IPS-NIHi11 (cell line): ENCODE measurements at places on chromosomes 6 and 20.

DNA sequence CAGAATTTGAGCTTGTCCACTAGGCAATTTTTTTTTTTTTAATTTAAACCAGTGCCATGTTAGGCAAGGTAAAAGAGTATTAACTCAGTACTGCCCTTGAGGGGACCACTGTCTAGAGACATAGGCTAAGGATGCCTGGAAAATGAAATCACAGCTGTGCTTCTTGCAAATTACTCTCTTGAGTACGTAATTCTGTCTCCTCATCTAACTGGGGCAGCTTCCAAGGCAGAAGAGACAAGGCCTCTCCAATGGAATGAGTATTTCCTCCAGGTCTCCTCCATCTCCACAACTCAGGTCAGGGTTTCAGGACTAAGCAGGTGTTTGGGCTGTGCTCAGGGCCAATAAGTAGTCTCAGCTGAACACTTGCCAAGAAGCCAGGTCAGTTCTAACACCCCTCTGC, 33.8 kb upstream of the MRPS10 start:
- DNase-seq: no peak

DNA sequence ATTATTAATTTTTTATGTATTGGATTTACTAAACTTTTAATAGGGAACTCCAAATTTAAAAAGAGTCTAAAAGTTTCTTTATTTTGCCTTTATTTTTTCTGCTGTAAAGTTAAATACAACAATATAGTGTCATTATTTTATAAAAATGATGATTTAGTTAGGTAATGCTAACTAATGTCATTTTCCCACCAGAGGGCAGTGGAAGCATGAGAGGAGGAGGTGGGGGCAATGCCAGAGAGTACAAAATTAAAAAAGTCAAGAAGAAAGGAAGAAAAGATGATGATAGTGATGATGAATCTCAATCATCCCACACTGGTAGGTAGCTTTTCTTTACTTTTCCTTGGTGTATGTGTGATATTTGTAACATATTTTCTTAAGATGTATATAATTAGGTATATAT, 20.2 kb upstream of the FHL5 start:
- DNase-seq: no peak

- DNase-seq: no peak
Measured at GRCh38 chr20:63359937-63360849, 956 bp downstream of the CHRNA4 start.

- DNase-seq: no peak
Measured at GRCh38 chr6:15131234-15131633, 114.6 kb upstream of the JARID2 start.

- no peak for DNase-seq
Measured at GRCh38 chr20:43955062-43955749, 40.6 kb downstream of the TOX2 start.

DNA sequence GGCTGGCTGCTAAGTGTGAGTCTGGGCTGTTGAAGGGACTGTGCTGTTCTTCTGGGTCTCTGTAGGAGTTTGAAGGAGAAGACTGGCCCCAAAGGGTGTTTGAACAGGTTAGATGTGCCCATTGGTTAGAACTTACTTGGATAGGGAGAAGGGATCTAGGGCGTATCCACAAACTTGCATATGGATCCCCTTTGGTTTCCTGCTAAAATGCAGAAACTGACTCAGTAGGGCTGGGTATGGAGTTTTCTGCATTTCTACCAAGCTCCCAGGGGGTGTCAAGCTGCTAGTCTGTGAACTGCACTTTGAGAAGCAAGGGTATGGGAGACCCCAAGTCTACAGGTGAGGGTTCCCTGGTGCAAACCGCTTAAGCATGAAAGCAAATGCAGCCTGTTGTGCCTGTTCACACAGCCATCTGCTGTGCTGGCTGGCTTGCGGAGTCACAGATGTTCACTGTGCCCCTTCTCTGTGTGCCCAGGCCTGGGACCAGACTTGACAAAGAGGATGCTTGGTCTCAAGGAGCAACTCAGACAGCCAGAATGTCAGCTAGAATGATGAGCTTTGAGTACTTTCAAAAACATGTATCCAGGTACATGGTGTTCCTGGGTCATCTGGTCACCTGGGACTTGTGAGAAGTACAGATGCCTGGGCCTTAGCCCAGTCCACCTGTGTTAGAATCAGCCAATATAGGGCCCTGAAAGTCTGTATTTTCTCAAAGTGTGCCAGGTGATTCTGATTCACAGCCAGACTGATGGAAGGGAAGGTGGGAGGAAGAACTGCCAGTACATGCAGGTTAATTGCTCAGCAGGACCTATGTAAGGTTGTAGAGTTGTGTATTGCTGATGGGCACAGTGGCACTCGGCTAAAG, 7.4 kb downstream of the PPP1R16B start:
- DNase-seq: no peak

DNA sequence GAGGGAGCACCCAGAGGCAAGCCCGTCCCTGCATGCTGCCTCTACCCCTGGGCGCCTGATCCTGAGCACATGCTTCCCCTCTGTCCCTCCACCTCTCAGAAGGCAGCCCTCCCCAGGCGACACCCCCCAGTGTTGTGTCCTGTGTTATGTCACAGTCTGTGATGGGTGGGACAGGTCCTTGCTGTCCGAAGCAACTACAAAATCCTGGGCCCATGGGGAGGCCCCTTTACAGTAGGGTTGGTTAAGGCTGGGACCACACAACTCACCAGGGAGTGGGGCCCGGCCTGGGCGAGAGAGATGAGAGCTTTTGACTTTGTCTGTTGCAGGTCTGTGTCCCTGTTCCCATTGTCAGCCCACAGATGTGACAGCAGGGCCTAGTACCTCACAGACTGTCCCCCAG, 78.0 kb downstream of the DHX35 start:
- no peak for DNase-seq

- DNase-seq: no peak
Measured at GRCh38 chr6:134424165-134424797, 106.4 kb upstream of the SGK1 start.

DNA sequence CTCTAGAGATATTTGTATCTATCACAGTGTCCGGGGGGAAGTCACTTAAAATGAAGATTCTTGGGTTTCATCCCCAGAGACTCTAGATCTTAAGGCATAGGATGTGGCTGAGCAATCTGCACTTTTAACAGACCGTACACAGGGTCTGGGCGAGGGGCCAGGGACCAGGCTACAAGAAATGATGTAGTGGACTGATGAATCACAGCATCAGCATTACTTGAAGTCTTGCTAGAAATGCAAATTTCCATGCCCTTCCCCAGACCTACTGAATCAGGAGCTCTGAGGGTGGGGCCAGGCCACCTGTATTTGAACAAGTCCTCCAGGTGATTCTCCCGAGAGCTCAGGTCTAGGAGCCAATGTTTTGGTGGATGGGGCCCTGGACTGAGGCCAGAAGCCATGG, 168.4 kb downstream of the DOK5 start:
- no peak for DNase-seq

GRCh38 chr20:8304124-8304816, 172.2 kb downstream of the PLCB1 start:
- no peak for DNase-seq

- DNase-seq: no peak
Measured at GRCh38 chr6:35669451-35670045, 19.2 kb downstream of the FKBP5 start.

DNA sequence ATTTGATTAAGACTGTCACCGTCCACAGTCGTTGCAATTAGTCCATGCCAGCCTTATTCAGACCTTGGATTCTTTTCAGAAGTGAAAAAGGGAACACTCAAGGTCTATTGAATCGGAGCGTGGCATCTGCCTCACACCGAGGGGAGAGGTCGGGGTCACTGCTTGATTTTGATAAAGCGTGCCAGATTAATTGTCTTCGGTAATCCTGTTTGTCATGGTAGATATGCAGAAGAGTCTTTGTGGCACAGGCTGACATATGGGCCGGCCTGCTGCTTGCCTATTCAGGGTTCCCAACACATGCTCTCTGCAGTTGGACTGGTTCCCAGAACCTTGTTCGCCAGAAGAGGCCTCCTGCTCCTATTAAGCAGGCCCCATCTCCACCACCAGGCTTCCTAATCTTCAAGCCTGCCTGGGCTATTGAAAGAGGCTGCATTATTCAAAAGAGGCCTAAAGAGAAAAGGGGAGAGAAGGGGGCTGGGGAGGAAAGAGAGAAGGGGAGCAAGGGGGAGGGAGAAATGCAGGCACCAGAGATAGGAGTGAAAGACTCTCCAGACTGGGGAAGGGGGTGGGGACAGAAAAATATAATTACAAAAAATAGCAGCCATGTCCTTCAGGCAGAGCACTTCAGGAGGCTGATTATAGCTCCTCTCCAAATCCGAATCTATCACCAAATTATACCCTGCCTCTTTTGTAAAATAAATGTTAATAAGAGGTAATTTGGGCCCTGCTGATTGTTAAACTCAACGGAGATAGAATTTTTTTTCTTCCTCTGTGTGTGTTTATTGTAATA, 611.3 kb downstream of the HDGFL1 start:
- DNase-seq: peak; percentile 16

- DNase-seq: no peak
Measured at GRCh38 chr20:50916934-50917333, 14.3 kb downstream of the ADNP start.

DNA sequence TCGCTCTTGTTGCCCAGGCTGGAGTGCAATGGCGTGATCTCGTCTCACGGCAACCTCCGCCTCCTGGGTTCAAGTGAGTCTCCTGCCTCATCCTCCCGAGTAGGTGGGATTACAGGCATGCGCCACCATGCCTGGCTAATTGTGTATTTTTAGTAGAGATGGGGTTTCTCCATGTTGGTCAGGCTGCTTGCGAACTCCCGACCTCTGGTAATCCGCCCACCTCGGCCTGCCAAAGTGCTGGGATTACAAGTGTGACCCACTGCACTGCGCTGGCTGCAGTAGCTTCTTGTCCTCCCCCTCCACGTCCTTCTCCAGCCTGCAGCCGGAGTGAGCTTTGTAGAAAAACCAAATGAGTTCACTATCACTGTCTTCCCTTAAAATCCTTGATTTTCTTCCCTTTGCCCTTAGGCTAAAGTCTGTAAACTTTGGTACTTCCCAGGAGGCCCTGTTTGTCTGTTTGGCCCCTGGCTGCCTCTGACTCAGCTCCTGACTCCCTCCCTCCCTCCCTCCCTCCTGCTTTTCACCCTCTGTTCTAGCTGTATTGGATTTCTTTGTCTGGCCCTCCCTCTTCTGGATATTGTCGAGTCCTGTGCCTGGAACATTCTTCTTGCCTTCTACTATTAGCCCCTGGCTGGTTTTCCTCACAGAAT, 12.9 kb downstream of the PARD6B start:
- peak; percentile 46 for DNase-seq

- no peak for DNase-seq
Measured at GRCh38 chr6:5905431-5906339, 101.0 kb downstream of the NRN1 start.

DNA sequence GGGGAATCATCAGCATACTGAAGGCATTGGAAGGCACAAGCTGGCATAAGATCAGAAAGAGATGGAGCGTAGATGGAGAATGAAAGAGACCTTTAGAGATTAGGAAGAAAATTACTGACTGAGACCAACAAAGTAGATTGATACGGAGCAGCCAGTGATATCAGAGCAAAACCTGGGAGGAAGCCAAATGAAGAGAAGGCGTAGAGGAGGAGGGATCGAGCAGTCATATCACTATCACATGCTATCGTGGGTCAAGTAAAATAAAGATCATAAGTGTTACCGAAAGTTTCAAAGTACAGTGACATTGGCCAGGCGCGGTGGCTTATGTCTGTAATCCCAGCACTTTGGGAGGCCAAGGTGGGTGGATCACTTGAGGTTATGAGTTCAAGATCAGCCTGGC, 53.6 kb upstream of the FANCE start:
- no peak for DNase-seq

DNA sequence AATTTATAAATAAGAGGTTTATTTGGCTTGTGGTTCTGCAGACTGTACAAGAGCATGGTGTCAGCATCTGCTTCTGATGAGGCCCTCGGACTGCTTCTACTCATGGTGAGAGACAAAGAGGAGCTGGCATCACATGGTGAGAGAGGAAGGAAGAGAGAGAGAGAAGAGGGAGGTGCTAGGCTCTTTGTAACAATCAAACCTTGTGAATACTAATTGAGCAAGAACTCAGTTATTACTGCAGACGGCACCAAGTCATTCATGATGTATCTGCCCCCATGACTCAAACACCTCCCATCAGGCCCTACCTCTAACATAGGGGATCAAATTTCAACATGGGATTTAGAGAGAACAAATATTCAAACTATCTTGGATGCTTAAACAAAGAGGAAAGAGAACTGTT, 6.3 kb upstream of the SIRPG start:
- DNase-seq: no peak

- DNase-seq: no peak
Measured at GRCh38 chr6:137233911-137234863, 15.0 kb upstream of the IFNGR1 start.

DNA sequence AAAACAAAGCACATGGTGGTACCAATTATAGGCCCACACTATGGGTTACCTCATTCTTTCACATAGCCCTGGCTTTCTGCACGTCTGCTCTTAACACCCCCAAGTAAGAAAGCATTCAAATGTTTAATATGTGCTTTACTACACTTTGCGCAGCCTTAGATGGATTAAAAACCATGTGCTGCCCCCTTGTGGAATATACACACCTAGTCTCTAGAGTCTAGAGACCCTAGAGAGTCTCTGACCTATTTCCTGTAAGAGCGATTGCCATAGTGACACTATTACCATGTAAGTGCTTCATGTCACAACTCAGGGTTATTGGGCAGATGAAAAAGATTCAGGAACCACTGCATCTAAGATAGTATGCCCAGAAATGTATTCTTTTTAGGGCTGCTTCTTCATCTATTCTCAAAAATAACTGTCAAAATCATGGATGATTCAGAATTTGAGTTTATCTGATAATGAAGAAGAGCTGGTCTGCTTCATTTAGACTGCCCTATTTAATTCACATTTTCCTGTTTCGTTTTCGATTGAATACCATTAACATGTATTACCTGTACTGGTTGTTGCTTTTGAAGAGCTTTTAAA, 186.3 kb downstream of the ADGB start:
- DNase-seq: peak; percentile 33

- DNase-seq: no peak
Measured at GRCh38 chr20:4563031-4563430, 158.7 kb upstream of the PRND start.

DNA sequence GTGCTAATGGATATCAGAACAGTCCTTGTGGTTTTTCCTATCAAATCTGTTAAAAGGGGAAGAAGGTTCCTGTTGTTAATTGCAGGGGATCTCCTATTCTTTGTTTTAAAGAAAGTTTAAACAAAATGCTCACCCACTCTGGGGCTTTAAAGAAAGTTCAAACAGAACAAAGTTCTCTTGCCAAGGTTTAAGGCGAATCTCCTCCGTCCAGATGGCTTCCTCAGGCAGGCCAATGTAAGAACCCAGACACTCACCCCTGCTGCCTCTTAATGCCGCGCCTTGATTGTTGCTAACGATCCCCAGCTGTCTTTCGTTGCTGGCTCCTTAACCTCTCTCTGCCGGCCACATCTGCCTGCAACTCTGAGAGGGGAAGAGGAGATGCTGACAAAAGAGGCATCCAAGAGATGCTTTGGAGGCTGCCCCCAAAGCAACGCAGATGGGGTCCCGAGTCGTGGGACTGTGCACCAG, 235.0 kb upstream of the PRDM1 start:
- DNase-seq: peak; percentile 34
